ENCODE measurements at places on chromosomes 4 and X.

DNA sequence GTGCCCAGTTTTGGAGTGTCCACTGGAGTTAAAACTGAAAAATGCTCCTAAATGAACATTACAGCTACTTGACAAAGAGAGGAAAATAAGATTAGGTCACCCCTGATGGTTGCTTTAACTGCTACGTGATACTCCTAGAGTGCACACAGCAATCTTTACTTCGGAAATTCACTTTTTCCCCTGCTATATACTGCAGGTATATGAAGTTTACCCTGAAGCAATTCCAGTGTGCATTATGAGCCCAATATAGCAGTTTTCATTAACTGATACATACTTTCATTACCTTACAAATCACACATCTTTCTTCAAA is 773 bp upstream of the ZNF827 start:
- H3K4me3 ChIP-seq: no peak overlapping the region
- H3K36me3 ChIP-seq: no peaks in the 10 kb centered on the region
- H3K27ac ChIP-seq: no peak overlapping the region
- no peaks in the 10 kb centered on the region for H3K27me3 ChIP-seq

- H3K27ac ChIP-seq: no peak overlapping the region
- H3K36me3 ChIP-seq: no peaks in the 10 kb centered on the region
- no peak for DNase-seq
- no peak overlapping the region for H3K4me3 ChIP-seq
- H3K27me3 ChIP-seq: peaks cover 5% of the 10 kb centered on the region
- H3K4me1 ChIP-seq: no peaks in the 10 kb centered on the region
Observed at GRCh38 chr4:6527683-6528595, 47.0 kb upstream of the MAN2B2 start.

GRCh38 chr4:185573651-185574199 is 38.4 kb upstream of the PDLIM3 start:
- peaks cover 5% of the 10 kb centered on the region for H3K4me1 ChIP-seq
- H3K36me3 ChIP-seq: no peaks in the 10 kb centered on the region
- H3K27ac ChIP-seq: no peak overlapping the region
- H3K4me3 ChIP-seq: no peak overlapping the region

DNA sequence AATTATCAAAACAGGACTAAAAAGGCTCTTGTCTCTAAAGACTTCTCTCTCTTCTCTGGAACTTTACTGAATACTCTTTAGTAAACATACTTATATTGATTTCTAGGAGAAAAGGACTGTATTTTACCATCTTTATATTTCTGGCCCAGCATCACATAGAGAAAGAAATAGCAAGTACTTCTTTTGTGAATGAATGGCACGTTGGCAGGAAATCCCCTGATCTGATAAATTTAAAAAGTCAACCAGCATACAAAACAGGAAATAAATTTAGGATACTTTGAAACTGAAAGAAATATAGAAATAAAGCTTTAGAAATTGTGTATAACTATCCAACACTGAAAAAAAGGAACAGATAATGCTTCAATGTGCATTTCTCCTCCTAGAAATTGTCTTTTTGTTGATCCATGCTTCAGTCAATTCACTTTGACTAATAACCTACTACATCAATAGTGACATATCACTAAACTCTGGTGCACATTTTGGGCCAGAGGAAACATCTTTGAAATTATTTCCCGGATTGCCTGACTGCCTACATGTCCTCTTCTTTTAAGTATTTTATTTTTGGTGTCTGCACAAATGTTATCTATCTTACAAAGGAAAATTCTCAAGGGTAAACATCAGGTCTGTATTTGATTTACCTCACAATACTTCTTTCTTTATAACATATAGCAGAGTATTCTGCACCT is 183.5 kb upstream of the FSTL5 start:
- H3K4me1 ChIP-seq: no peaks in the 10 kb centered on the region
- H3K36me3 ChIP-seq: no peaks in the 10 kb centered on the region
- no peaks in the 10 kb centered on the region for H3K27me3 ChIP-seq
- no peak for DNase-seq
- H3K4me3 ChIP-seq: no peak overlapping the region

- H3K4me1 ChIP-seq: no peaks in the 10 kb centered on the region
- no peak overlapping the region for H3K4me3 ChIP-seq
- H3K27me3 ChIP-seq: no peaks in the 10 kb centered on the region
- no peak for DNase-seq
Observed at GRCh38 chr4:96993560-96993959, 1149.7 kb downstream of the STPG2 start.
